ENCODE measurements at places on chromosomes 2 and 18.

DNA sequence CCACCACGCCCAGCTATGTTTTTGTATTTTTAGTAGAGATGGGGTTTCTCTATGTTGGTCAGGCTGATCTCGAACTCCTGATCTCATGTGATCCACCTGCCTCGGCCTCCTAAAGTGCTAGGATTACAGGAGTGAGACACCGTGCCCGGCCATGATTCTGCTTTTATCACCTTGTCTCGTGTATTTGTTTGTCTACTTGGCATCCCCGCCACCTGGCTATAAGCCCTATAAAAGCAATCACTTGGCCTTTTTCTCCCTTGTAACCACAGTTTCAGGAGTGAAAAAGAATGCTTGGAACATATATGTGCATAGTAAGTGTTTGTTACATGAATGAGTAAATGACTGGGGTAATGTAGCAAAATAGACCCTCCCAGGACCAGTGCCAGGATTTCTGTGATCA is 77.5 kb upstream of the PAPOLG start:
- no peak for DNase-seq

GRCh38 chr2:104384961-104385360 is 469.0 kb upstream of the POU3F3 start:
- no peak for DNase-seq

GRCh38 chr2:219060821-219061791 is at the start of gene IHH:
TSS of gene IHH (minus strand) at chr2:219060921. CDS start at chr2:219060467, 454 bp downstream.
- no peak for DNase-seq

DNA sequence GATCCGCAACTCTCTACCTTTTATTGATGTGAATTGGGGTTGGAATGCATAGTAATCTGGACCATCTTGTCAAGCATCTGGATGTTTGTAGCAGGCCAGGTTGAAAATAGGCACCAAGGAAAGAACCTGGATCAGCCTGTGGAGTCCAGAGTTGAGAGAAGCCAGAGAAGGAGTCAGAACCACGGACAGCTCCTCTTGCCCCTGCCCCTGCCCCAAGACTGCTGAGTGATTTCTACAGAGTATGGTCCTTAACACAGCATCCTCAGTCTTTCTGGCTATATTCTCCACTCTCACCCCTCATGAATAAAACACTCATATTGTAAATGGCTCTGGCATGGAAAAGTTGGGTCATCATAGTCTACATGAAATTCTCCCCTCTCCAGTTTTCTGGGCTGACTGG is 154.6 kb downstream of the LOXHD1 start:
- DNase-seq, result no peak

- DNase-seq, result no peak
Measured at GRCh38 chr18:8499810-8500675, 109.2 kb upstream of the RAB12 start.

DNA sequence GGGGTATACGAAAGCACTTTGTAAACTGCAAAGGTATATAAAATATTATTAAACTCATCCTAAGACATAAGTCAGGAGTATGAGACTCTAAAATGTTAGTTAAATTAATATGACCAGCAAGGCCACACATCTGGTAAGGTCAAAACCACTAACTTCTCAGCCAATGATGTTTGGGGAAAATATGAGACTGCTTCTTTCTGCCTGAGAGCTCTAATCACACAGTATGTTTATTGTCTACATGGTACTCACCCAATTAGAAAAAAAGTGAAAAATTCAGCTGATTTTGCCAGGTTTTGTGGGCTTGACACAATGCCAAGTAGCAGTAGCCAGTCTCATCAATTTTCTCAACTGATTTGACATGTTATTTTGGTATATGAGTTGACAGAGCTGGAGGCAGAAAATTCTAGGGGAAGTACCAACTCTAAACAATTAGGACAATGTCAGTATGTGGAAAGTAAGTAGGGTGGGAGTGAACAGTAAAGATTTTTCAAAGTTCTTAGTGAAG is 87.3 kb downstream of the ALK start:
- no peak for DNase-seq

DNA sequence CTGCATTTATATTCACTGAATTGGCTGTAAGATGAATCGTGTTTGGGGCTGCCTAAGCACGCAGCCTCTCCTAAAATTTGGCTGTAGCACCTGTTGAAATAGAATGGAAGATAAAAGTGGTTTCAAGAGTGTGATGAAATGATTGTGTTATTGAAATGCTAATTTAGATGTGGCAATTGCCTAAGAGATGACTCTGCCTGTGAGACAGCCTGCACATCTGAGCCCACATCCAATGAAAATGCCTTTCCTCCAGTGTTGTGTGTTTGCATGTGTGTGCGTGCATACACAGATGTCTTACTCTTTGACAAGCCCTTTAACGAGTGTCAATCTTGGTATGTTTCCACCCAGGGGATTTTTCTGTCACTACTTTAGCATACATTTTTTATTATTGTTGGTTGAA is 346.9 kb downstream of the MEIS1 start:
- DNase-seq, result no peak

GRCh38 chr2:38886063-38886462 is 3.6 kb upstream of the ARHGEF33 start:
- no peak for DNase-seq

DNA sequence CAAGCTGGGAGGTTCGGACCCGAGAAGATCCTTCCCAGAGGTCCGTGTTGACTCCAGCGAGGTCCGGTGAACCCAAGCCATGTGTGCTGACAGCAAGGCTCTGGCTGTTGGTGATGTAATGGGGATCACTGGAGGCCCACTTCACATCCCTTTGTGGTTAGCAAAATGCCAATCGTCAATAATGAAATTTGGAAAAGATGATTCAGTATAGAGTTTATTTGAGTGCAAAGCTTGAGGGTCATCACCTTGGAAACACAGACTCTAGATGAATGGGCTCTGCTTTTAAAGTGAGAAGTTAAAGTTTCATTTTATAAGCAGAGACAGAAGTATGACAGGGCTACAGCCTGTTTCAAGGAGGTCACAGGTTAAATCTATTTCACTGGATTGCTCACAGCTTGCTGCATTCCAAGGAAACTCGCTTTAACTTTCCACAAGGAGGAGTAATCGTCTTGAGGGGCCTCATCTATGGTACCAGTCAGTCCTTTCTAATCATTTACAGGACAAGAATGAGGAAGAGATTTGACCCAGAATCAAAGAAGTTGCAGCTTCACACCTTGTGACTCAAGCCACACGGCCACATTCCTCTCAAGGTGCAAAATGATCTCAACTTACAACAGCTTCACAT is 140.5 kb downstream of the TPO start:
- DNase-seq, result no peak

GRCh38 chr2:58911877-58912276 is 670.8 kb upstream of the FANCL start:
- no peak for DNase-seq

DNA sequence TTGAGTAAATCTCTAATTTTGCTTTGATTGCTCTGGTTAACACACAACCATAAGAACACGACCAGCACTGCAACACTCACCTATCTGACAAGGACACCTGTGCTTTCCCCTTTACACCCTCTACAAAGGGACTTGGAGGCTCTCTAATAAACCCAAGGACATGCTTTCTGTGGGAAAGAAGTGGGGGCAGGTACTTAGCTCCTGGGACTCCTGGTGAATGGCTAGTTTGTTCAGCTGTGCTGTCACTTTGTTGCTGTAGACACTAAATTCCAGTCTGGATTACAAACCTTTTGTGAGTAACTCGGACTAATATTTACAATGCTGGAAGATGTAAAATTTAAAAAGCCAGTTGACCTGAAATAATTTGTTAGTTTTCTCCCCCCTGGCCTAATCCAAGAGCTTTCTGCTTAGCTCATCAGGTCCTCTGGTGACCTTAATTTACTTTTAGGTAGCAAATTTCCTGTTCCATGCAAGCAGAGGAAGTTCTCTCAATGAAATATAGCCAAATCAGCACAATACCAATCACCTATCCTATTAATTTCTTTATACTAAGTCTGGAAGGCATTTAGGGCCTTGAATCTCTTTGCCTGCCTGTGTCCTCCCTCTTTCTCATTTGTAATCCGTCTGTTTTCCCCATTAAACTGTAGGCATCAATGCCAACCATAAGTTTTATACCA is 67.5 kb downstream of the PLCL1 start:
- no peak for DNase-seq

GRCh38 chr2:130328710-130329109 is 14.0 kb upstream of the IMP4 start:
- DNase-seq, result no peak

GRCh38 chr2:23418056-23418455 is 33.1 kb downstream of the KLHL29 start:
- DNase-seq, result no peak

GRCh38 chr18:54975598-54975997 is 16.3 kb upstream of the CCDC68 start:
- no peak for DNase-seq

DNA sequence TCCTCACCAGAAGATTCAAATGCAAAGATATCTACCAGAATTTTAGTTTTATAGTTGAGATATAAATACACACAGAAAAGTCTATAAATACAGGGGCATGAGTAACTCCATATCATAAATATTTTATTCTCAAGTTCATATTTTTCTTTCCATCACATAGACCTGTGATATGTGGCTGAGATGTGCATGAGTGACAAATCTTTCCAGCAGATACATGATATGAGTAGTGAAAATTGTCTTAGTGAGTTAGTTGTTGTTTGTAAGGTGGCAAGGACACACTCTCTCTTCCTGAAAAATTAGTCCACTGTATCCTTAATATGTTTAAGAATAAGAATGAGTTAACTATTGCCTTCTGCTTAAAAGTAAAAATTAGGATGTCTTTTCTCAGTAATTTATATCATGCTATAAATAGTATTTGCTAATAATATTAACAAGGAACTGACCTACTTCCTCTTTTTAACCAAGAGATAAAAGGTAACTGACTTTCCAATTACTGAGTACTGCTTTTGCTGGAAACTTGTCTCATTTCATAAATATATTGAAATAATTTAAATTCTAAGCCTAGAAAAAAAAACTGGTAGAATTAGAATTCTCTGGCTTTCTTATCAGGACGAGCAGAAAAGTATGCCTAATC is 85.2 kb upstream of the SESTD1 start:
- no peak for DNase-seq

GRCh38 chr2:65039640-65040039 is 16.6 kb upstream of the CEP68 start:
- DNase-seq, result no peak

DNA sequence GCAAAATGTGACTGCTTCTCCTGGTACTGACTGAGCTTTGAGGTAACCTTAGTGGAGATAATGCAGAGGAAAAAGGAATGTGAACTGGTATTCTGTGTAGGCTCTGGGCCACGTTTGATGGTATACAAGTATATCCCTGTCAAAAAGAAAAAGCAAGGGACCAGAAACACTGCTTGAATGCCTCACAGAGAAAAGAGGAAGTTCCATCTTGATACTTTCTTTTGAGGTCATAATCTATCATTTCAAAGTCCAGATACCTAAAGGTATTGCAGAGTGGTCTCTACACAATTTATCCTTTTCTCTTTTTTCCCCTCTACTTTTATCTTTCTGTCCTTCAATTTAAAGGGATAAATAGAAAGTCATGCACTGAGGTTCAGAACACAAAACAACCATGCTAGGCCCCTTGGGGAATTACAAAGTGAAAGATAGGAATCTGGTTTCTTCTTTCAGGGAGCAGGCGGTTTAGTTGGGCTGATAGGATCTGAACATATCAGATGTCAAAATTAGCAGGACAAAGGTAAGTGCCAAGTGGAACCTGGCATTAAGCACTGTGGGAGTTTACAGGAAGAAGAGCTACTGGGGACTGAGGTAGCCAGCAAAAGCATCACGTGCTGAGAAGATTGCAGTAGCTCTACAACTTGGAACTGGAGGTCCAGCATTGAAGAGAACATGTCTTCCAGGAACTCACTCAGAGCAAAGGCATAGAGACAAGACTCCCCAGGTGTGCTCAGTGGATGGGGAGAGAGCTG is 121.2 kb downstream of the LYPD6 start:
- no peak for DNase-seq

DNA sequence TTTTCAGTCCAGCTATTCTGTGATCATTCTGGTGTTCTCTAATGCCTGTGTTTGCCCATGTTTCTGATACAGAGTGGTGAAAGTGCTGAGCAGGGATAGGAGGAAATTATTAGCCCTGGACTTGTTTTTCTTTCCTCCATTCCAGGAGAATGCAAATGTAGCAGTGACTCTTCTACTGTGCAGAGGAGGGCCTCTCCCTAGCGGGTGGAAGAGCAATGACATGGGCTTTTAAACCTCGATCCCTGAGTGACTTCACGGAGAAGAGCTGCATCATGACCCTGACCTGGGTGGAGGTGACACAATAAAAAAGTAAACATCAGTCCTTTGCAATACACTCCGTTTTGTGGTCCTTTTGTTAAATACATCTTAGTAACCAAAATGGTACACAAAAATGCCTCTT is 68.0 kb upstream of the NETO1 start:
- no peak for DNase-seq

All from activated gamma-delta T cell treated with anti-CD3 and anti-CD28 coated beads, Interleukin-2, amount 50 U/mL, for 16 hours (primary cell).